ENCODE measurements at places on chromosomes 13 and 19.

DNA sequence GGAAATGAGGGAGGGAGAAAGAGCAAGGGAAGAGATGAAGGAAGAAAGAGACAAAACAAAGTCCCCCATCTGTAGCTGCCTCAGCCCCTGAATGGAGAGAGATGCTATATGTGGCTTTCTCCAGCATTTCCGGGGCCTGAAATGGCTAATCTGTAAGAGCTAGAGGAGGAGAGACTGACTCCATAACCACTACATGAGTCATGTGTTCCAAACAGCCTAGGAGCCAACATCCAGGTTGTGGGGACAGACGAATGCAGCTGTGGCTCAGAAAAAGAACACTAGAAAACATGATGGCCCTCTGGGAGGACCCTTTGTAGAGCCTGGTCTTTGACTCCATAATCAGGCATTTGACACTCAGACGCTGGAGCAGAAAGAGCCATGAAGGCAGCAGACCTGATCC, 292.0 kb upstream of the ZNF507 start:
- DNase-seq: no peak

DNA sequence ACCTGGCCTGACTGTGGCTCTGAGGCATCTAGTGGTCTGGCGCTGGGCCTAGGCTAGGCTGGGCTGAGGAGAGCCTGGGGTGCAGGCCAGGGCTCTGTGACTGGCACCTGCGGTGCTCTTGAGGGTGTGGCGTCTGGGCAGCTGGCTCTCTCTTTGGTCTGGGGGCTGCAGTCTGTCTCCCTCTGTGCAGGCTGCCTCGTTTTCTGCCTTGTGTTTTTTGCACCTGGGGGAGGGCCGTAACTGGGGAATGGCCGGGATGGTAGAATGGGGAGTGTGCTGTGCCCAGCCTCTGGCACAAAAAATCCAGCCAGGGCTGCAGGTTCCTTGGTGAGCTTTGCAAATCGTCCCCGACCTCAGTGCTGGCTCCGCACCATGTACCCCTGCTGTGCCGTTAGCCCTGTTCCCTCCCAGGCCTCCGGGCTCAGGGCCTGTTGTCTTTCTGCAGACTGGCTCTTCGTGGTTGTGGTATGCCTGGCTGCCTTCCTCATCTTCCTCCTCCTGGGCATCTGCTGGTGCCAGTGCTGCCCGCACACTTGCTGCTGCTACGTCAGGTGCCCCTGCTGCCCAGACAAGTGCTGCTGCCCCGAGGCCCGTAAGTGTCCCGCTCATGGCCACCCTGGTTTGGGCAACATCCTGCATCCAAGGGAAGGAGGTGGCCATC, 6.5 kb upstream of the USF2 start:
- DNase-seq: no peak

GRCh38 chr13:91632086-91632485, 233.7 kb downstream of the GPC5 start:
- DNase-seq: no peak

- no peak for DNase-seq
Observed at GRCh38 chr13:50341526-50341925, 326.3 kb downstream of the KCNRG start.

GRCh38 chr19:16375157-16375935, 50.7 kb downstream of the KLF2 start:
- DNase-seq: no peak

DNA sequence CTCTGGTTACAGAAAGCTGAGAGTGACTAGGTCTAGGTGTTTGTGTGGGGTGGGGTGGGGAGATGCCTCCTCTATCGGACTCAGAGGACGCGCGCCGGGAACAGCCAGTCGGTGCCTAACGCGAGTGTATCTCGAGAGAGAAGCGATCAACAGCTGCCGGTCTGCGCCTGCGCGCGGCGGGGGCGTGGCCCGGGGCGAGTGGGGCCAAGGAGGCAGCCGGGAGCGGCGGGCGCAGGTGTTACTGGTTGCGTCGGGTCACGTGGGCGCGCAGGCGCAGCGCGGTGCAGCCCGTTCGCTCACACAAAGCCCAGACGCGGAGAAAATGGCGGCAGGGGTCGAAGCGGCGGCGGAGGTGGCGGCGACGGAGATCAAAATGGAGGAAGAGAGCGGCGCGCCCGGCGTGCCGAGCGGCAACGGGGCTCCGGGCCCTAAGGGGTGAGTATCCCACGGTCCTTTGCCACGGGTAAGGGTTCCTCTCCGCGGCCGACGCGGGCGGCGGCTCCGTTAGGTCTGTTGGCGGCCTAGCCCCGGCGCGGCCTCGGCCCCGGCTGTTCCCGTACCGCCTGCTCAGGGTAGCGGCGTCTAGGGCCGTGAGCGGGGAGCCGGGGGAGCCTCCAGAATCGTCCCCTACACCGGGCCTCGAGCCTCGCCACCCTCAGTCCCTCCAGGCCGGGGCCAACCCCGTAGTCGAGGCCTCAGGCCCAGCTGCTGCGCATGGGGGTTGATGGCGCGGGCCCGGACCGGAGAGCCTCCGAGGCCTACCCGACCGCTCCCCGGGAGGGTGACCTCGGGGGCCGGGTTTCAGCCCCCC, at the start of gene HNRNPM:
Gene HNRNPM, plus strand, starts transcription at position 299 of the 811 bp plus-strand sequence. Its CDS starts 24 bp downstream, at position 323.
- DNase-seq: peak; percentile 100

- DNase-seq: no peak
Observed at GRCh38 chr13:100544866-100545683, 43.5 kb downstream of the GGACT start.

GRCh38 chr13:107203146-107203847, 635.4 kb upstream of the ARGLU1 start:
- no peak for DNase-seq

GRCh38 chr19:29542776-29543175, 17.0 kb downstream of the VSTM2B start:
- no peak for DNase-seq

- no peak for DNase-seq
Observed at GRCh38 chr13:105825071-105825470, 710.4 kb downstream of the EFNB2 start.

DNA sequence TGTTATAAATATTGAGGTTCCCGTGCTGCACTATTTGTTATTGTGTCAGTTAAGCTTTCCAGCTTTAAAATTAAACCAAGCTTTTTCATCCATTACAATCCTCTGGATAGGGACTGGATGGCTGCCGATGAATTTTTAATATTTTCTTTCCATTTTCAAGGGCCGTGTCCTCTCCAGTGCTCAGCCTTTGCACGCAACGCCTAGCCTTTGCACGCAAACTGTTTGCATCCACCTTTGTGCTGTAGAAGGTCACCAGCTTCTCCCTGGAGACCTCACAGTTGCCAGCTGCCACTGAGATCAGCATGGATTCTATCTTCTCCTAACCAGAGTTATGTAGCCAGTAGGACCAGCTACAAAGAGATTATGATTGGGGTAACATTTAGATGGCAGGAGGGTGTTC, 240.5 kb downstream of the SLC7A1 start:
- DNase-seq: no peak

GRCh38 chr13:30865123-30866049, 40.7 kb upstream of the MEDAG start:
- DNase-seq: peak; percentile 29

- DNase-seq: no peak
Observed at GRCh38 chr13:36986462-36987240, 12.5 kb downstream of the ALG5 start.

DNA sequence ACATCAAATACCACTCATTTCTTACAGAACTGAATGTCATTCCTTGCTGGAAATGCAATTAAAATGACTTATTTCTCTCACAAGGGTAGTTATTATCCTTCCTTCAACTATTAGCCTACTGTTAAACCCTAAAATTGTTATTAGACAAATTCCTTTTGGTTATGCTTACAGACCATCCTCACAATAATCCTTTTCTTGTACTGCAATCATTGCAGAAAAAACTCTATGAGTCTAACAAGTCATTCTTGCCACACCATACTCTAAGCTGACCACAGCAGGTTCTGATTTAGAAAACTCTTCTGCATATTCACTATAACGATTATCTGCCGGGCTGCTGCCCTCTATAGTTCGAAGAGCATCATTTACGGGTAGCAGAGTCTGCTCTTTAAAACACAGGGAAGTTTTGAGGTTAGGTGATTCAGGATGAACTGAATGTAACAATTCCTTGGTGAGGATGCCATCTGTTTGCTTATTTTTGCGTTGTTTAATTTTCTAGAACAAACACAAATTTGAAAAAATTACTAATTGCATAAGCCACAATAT, 38.2 kb downstream of the MTMR6 start:
- DNase-seq: no peak

DNA sequence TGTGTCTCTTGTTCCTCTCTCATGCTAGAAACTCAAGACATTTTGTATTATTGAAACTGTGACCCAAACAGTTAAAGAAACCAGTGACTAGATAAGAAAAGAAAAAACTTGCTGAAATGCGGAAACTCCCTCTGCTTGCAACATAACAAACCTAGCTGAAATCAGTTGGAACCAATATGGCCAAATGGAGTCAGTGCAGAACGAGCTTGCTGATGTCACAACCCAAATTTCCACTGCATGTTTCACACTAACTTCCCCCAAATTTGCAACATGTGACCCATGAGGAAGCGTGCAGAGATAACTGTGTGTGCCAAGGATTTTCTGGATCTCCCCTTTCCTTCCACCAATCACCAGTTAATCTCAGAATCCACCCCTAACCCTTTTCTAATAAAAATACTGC, 208.0 kb downstream of the DLEU7 start:
- DNase-seq: no peak

- no peak for DNase-seq
Observed at GRCh38 chr13:24650161-24650560, 30.0 kb upstream of the ATP12A start.

DNA sequence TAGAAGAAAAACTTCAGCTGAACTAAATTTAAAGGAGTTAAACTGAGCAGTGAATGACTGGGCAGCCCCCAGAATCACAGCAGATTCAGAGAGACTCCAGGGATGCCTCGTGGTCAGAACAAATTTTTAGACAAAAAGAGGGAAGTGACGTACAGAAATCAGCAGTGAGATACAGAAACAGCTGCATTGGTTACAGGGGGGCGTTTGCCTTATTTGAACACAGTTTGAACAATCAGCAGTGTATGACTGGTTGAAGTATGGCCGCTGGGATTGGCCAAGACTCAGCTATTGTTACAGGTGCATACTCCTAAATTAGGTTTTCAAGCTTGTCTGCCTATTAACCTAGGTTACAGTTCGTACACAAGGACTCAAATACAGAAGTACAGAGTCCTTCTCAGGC, 2.2 kb upstream of the SPRYD7 start:
- DNase-seq: no peak

DNA sequence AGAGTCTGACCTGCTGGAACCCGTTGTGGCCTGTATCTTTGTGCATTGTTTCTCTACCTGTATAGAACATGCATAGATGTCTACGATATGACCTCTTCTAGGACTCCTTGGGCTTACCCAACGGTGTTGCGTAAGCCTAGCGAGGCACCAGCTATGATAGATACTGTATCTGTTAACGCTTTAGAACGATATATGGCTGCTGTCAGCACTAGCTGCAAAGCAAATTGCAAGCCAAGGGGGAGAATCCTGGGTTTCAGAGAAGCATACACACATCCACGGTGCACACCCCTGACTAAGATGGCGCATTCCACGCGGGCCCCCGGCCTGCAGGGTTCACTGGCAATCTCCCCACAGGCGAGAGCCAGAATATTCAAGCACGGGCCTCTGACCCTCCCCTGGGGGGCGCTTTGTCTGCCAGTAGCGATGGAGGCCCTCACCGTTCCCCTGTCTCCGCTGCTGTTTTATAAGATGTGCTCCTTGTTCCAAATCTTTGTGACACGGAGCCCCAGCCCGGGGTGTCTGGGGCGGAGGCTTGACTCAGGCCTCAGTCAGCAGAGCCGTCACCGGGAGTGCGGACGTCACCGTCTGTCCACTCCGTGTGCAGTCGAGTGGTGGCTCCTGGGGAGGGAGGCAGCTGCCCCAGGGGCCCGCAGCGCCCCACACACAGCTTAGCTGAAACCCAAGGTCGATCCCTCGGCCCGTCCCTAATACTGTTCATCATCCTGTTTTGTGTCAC, 12.9 kb upstream of the RPS15 start:
- no peak for DNase-seq

DNA sequence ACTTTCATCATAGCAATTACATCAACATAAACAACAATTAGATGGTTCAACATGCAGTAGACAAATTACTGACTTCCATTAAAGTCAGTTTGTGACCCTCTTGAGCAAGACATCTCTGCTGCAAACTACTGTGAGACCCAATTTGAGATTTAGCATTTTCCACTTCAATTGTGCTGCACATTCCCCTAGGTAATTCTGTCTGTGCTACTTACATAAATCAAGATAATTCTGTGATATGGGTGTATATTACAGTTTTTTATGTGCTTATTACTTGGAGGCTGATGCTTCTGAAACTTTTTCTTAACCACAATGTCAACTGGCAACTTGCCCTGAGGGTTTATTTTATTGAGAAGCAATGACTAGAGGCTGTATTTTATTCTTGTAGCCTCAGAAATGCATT, 1714.4 kb downstream of the OLFM4 start:
- no peak for DNase-seq

GRCh38 chr19:56106993-56107392, 14.1 kb downstream of the ZNF787 start:
- DNase-seq: no peak

DNA sequence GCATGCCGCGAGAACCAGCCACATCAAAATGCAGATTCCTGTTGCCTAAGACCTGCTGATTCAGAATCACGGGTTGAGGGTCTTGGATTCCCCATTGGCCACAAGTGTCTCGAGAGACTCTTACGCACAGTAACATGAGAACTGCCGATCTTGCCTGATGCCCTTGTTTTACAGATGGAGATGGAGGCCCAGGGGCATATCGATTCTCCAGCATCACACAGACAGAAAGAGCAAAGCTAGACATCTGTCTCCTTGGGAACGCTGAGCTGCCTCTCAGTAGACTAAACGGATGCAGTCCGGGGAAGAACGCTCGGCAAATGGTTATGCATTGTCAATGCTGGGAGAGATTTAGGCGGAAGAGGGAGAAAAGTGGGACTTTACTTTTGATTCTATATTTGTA, 5.4 kb downstream of the NLRP12 start:
- DNase-seq: no peak
